ENCODE measurements at places on chromosomes 1 and 21. TPM values are rescaled to one million over a fixed set of nuclear protein-coding genes. Genes with fewer than 3 reads are reported as not detected.

C2CD4D gene
- 2.3 TPM for total RNA-seq

DNA sequence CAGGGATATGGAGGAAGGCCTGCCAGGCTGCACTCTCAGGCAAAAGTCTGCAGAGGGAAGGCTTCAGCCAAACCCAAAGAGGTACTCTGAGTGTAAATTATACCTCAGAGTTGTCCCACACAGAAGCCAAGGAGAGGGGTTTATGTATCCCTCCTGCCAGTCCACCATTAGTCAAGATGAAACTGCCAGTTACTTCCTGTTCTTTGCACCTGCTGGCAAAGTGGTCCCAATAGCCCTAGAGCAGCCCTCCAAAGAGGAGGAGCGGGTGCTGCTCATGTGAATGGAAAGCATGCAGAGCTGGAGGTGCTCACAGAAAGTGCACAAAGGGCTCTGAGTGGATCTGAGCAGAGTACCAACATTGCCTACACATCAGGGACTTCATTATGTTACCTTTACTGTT, 37.1 kb upstream of the MCOLN3 start:
- peaks cover 33% of the 10 kb centered on the region for H3K27me3 ChIP-seq
- H3K4me1 ChIP-seq, result peaks cover 4% of the 10 kb centered on the region
- DNase-seq, result no peak
- no peaks in the 10 kb centered on the region for H3K36me3 ChIP-seq
- H3K4me3 ChIP-seq, result no peak overlapping the region
- H3K27ac ChIP-seq, result no peak overlapping the region

- peak overlapping the region; percentile 97 for H3K4me3 ChIP-seq
- H3K4me1 ChIP-seq, result peaks cover 56% of the 10 kb centered on the region
- peak overlapping the region; percentile 98 for H3K27ac ChIP-seq
- H3K27me3 ChIP-seq, result no peaks in the 10 kb centered on the region
Observed at GRCh38 chr1:27527223-27527889, 37.4 kb upstream of the WASF2 start.

DNA sequence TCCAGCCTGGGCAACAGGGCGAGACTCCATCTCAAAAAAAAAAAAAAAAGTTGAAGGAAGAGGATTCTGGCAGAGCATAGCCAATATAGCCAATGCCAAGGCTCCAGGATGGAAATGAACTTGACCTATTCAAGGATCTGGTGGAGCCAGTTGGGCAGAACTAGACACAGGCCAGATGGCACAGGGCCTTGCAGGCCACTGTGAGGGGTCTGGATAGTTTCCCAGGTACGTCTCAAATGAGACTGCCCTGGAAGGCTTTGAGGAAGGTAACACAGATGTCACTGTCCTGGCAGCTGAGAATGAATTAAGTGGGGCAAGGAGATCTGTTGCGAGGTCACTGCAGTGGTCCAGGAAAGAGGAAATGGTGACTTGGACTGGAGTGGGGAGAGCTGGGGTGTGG, 12.0 kb upstream of the ARHGEF19 start:
- peaks cover 9% of the 10 kb centered on the region for H3K4me1 ChIP-seq
- H3K36me3 ChIP-seq, result peaks cover 3% of the 10 kb centered on the region
- H3K27me3 ChIP-seq, result peaks cover 42% of the 10 kb centered on the region
- no peak overlapping the region for H3K27ac ChIP-seq

CAPN8 gene
- total RNA-seq, result 0.60 TPM

DNA sequence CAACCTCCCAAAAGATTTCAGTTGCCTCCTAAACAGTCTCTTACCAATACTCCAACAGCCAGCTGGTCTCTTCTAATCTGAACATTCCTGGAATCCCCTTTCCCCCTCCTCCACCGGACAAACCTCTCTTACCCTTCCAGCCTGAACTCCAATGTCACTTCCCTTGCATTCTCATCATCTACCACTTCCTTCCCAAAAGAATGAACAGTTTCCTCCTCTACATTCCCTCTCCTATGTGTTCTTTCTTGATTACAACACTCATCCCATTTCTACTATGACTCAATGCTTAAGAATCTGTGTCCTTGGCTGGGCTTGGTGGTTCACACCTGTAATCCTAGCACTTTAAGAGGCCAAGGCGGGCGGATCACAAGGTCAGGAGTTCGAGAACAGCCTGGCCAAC, 417.1 kb downstream of the SETD4 start:
- H3K27me3 ChIP-seq, result peaks cover 56% of the 10 kb centered on the region
- no peaks in the 10 kb centered on the region for H3K4me1 ChIP-seq
- peaks cover 3% of the 10 kb centered on the region for H3K36me3 ChIP-seq
- H3K4me3 ChIP-seq, result no peak overlapping the region
- no peak for DNase-seq

C1QTNF12 gene
- 0.91 TPM for total RNA-seq

DNA sequence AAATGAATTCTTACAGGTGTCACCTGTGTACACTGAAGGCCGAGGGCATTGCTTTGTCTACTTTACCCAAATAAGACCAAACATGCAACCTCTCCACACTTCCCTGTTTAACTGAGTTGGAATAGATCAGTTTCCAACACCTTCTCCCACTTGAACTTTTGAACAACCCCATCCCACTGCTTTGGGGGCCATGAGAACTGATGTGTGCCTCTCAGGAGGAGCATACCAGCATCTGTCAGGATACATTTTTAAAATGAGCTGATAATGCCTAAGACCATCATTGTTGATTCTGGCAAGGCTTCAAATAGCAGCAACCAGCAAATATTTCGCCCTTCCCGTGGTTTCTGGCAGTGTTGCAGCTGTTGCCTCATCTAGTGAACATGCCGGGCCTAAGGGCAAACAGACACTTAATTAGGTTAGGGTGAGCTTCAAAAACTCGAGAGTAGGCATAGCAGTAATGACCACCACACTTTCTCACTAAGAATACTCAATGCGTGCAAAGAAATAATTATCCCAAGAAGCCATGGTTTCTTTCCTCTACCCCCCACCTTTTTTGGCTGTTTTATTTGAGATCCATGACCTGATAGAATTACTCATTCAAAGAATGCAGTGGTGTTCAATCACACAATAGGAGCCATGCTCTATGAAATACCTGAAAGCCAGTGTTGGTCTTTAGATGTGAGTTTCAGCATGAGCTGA, 63.7 kb downstream of the MAP10 start:
- H3K27ac ChIP-seq, result no peak overlapping the region
- no peak overlapping the region for H3K4me3 ChIP-seq
- no peak for DNase-seq
- H3K4me1 ChIP-seq, result no peaks in the 10 kb centered on the region
- peaks cover 5% of the 10 kb centered on the region for H3K27me3 ChIP-seq

DNA sequence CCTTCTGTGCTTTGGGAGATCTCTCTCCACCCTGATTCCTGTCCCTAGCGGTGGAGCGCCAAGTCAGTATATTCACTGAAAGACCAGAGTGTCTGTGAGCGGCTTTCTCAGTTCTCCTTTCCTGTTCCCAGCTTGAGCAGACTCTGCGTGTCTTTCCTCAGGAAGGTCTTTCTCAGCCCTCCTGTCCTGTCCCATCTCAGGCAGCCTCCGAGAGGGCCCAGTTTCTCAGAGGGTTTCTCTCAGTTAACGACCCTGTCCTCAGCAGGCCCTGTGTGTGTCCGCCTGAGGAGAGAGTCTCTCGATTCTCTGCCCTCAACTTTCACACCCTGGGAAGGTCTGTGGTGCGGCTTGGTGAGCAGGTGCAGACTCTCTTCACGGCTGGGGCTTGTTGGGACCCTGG, 34.0 kb upstream of the CHIT1 start:
- H3K4me3 ChIP-seq, result no peak overlapping the region
- H3K27ac ChIP-seq, result no peak overlapping the region
- no peak for DNase-seq
- H3K36me3 ChIP-seq, result no peaks in the 10 kb centered on the region
- H3K4me1 ChIP-seq, result peaks cover 10% of the 10 kb centered on the region

- no peak overlapping the region for H3K27ac ChIP-seq
- H3K36me3 ChIP-seq, result no peaks in the 10 kb centered on the region
- no peak for DNase-seq
Observed at GRCh38 chr1:76066394-76066793, 8.2 kb upstream of the ST6GALNAC3 start.

DNA sequence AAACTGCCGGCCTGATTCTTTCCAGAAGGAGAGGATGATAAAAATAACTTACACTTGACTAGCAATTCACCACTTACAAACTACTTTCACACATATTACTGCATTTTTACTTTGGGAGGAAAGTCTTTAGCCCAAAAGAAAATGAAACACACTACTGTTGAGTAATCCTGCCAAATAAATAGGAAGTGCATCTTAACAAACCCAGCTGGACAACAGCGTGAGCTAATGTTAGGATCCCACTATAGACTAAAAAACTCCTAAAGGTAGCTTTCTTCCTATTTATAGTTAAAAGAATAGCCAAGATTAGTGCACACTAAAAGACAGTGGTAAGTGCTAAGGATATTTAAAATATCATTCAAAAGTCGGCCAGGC, 83.8 kb downstream of the HSF2BP start:
- no peaks in the 10 kb centered on the region for H3K4me1 ChIP-seq
- peaks cover 10% of the 10 kb centered on the region for H3K36me3 ChIP-seq
- no peak overlapping the region for H3K4me3 ChIP-seq
- H3K27me3 ChIP-seq, result peaks cover 67% of the 10 kb centered on the region
- DNase-seq, result no peak
- no peak overlapping the region for H3K27ac ChIP-seq

DNA sequence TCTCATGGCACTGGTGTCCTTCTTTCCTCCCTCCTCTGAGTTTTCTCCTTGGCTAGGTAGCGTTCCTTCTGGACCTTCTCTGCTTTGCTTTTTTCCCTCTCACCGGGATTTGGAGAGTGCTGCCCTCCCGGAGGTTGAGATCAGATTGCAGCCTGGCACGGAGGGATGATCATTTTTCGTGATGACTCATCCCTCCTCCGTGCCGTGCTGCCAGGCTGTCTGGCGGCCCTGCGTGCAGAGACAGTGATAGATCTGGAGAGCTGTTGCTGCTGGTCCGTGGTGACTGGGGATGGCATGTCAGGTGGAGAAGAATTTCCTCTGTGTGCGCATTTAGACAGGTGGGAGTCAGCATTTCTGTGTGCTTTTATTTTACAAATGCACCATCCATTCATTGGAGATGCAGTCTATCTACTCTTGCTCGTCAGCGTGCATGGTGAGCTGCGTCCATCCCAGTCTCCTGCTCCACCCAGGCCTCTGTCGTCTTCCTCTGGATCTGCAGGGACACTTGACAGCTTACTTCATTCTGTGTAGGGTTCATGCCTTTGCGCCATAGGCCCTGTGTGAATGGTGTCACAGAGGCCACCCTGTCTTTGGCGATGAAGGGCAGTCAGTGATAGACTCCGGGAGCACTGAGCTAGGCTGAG, 104.4 kb downstream of the PCBP3 start:
- H3K4me1 ChIP-seq, result no peaks in the 10 kb centered on the region
- peaks cover 2% of the 10 kb centered on the region for H3K36me3 ChIP-seq
- H3K4me3 ChIP-seq, result no peak overlapping the region
- peaks cover 7% of the 10 kb centered on the region for H3K27me3 ChIP-seq
- H3K27ac ChIP-seq, result no peak overlapping the region

OR13G1 gene
- total RNA-seq, result not detected

NCAM2 gene
- not detected for total RNA-seq

OR2L2 gene
- 0.22 TPM for total RNA-seq

B3GALT5 gene
- total RNA-seq, result not detected

RPE65 gene
- not detected for total RNA-seq

TENT5C gene
- 129 TPM for total RNA-seq

GRCh38 chr1:76450229-76450628, 375.7 kb downstream of the ST6GALNAC3 start:
- no peaks in the 10 kb centered on the region for H3K27me3 ChIP-seq
- no peaks in the 10 kb centered on the region for H3K36me3 ChIP-seq
- H3K4me1 ChIP-seq, result no peaks in the 10 kb centered on the region
- no peak for DNase-seq

GRCh38 chr1:246566813-246567645, 773 bp downstream of the CNST start:
- H3K4me1 ChIP-seq, result peaks cover 26% of the 10 kb centered on the region
- peak; percentile 16 for DNase-seq
- H3K4me3 ChIP-seq, result peak overlapping the region; percentile 98
- H3K27ac ChIP-seq, result peak overlapping the region; percentile 96
- H3K36me3 ChIP-seq, result peaks cover 3% of the 10 kb centered on the region
- no peaks in the 10 kb centered on the region for H3K27me3 ChIP-seq

GRCh38 chr1:4407851-4408250, 246.6 kb upstream of the AJAP1 start:
- H3K27ac ChIP-seq, result no peak overlapping the region
- no peaks in the 10 kb centered on the region for H3K4me1 ChIP-seq
- no peak overlapping the region for H3K4me3 ChIP-seq
- H3K36me3 ChIP-seq, result no peaks in the 10 kb centered on the region
- H3K27me3 ChIP-seq, result peaks cover 27% of the 10 kb centered on the region

- peaks cover 4% of the 10 kb centered on the region for H3K4me1 ChIP-seq
- H3K27me3 ChIP-seq, result peaks cover 14% of the 10 kb centered on the region
- no peak overlapping the region for H3K27ac ChIP-seq
- DNase-seq, result no peak
Observed at GRCh38 chr1:183226361-183226760, 40.3 kb downstream of the LAMC2 start.

DNA sequence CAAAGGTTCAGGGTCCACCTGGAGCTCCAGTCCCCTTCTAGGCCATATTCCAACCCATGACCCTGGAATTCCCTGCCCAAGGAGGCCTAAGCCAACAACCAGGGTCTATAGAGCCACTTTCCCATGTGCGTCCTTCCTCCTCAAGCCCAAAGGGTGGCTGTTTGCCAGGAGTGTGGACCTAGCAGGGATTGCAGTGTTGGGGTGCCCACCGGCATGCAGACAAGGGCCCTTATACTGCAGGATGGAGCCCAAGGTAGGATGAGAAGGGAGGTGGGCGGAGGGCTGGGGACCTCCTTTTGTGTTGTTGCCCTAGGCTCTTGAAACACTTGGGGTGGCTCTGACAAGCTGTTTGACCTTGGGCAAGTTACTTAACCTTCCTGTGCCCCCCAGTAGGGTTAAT, 19.7 kb upstream of the ADGRB2 start:
- DNase-seq, result no peak
- peaks cover 13% of the 10 kb centered on the region for H3K4me1 ChIP-seq
- no peaks in the 10 kb centered on the region for H3K36me3 ChIP-seq
- no peak overlapping the region for H3K4me3 ChIP-seq

GRCh38 chr1:5265438-5266075, 611.1 kb downstream of the AJAP1 start:
- H3K4me3 ChIP-seq, result no peak overlapping the region
- no peak overlapping the region for H3K27ac ChIP-seq
- no peaks in the 10 kb centered on the region for H3K4me1 ChIP-seq
- peaks cover 23% of the 10 kb centered on the region for H3K27me3 ChIP-seq

WNT2B gene
- 0.13 TPM for total RNA-seq

DNA sequence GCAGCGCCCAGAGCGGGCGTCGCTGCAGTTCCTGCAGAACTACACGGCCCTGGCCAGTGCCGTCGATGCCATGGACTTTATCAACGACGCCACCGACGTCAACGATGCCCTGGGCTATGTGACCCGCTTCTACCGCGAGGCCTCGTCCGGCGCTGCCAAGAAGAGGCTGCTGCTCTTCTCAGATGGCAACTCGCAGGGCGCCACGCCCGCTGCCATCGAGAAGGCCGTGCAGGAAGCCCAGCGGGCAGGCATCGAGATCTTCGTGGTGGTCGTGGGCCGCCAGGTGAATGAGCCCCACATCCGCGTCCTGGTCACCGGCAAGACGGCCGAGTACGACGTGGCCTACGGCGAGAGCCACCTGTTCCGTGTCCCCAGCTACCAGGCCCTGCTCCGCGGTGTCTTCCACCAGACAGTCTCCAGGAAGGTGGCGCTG, 22.0 kb downstream of the COL6A1 start:
- no peak overlapping the region for H3K4me3 ChIP-seq
- no peak for DNase-seq
- peaks cover 3% of the 10 kb centered on the region for H3K4me1 ChIP-seq
- no peaks in the 10 kb centered on the region for H3K36me3 ChIP-seq
- H3K27ac ChIP-seq, result no peak overlapping the region

BCL10 gene
- 49.8 TPM for total RNA-seq
